ENCODE measurements at places on chromosomes 7 and 10.

DNA sequence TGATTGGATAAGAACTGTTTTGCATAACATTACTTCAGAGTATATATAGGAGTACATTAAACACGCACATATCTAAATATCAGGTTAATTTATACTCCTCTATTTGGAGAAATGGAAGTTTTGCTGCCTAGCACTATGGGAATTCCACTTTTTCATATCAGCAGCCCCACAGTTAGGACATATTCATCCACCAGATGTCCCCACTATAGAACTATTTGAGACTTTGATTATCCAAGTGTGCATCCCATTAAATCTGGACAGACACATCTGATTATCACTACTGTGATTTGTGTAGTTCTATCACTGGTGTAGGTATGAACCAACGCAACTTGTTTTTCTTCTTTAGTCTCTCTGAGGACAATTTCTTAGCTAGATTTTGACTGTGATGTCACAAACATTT is 345.7 kb downstream of the THSD7A start:
- no peak for DNase-seq

DNA sequence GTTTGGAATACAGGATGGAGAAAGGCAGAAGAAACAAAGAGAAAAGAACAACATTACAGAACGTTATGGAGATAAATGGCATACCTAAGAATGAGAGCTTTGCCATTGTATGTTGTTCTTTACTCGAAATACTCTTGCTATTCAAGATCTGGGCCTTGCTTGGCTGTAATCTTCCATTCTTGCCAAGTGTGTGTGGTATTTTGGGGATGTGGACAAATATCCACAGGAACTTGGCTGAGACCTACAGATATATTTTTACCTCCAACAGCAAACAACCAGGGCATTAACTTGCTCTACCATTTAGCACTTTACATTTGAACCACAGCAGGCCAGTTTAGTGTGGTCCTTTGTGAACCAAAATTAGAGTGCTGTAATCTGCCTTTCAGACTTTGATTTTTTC is 76.3 kb downstream of the DKK1 start:
- DNase-seq, result no peak

DNA sequence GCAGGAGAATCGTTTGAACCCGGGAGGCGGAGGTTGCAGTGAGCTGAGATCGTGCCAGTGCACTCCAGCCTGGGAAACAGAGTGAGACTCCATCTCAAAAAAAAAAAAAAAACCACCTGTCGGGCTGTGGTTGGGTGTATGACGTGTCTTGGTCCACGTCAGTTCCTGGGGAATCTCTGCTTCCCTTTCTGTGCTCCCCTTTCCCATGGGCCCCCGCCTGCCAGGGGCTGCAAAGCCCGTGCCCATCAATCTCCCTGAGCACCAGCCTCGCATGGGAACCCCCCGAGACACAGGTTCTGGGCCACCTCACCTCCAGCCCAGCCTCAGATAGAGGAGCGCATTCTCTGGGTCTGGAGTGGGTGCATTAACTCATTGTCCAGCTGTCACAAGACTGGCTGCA is 2.3 kb upstream of the SH2B2 start:
- peak; percentile 31 for DNase-seq

DNA sequence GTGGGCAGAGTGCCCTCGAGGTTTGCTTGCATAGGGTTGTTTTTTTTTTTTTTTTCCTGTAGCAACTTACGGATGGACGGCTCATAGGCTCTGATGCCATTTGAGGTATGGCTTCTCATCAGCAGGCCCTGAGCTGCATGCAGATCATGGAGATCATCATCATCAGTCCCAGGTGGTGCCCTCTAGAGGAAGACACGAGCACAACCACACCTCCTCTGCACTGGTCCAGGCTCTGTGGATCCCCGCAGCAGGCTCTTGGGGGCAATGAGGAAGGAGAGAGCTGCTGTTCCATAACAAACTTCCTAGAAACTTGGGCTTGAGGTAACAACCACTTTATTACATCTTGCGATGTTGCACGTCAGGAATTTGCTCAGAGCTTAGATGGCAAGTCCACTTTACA is 132.7 kb upstream of the CXCL12 start:
- no peak for DNase-seq

- no peak for DNase-seq
These were observed 610.6 kb upstream of the FOXK1 start for GRCh38 chr7:4071370-4072058.

GRCh38 chr10:8037941-8038894 is 16.3 kb upstream of the GATA3 start:
- peak; percentile 16 for DNase-seq

DNA sequence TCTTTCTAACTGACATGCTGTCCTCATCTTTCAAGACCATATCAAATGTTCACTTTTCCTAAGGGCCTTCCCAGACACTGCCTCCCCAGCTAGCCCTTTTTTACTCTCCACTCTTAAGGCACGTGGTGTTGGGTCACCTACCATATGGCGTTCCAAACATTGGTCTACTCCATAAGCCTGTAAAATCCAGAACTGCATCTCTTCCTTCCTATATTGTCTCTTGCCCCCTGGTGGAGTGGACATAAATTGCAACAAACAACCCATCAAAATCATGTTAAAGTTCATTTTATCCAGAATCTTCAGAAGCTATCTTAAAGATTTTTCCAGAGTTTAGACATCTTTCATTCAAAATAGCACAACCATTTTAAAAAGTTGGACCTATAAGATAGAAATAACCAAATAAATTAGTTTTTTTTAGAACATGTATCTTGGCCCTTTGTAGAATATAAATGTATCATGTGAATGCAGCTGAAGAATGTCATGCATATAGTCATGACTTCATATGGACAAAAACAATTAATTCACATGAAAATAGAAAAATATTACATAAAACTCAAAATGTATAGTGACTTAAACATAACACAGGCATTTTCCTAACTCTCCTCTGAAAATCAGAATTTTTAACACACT is 180.6 kb upstream of the CHRM2 start:
- DNase-seq, result no peak

GRCh38 chr7:138352570-138353461 is 107.2 kb upstream of the TRIM24 start:
- DNase-seq, result no peak

DNA sequence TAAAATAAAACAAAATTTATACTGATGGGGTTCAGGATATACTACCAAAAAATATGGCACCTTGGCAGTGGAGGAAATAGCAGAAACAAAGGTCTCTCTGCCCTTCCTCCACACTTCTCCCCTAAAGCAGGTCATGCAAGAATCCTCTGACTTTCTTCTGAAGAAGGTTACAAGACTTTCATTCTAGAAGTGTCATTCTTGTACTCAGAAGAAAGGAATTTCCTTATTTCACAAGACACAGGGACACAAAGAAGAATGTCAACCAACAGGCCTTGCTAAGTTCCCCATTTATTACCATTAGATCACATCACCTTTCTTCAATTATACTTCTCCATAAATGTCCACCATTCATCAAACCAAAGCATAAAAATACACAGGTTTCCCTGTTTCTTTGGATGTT is 470.2 kb downstream of the PAXIP1 start:
- DNase-seq, result no peak

GRCh38 chr10:93481637-93482144 is 443 bp downstream of the MYOF start:
- DNase-seq, result no peak

GRCh38 chr10:119315128-119316001 is 108.0 kb downstream of the GRK5 start:
- peak; percentile 14 for DNase-seq

- DNase-seq, result no peak
These were observed 41.6 kb downstream of the PDSS1 start for GRCh38 chr10:26739071-26739631.

- no peak for DNase-seq
These were observed 34.0 kb downstream of the BRI3 start for GRCh38 chr7:98315318-98315993.

GRCh38 chr10:12062754-12063482 is 5.8 kb upstream of the DHTKD1 start:
- no peak for DNase-seq

DNA sequence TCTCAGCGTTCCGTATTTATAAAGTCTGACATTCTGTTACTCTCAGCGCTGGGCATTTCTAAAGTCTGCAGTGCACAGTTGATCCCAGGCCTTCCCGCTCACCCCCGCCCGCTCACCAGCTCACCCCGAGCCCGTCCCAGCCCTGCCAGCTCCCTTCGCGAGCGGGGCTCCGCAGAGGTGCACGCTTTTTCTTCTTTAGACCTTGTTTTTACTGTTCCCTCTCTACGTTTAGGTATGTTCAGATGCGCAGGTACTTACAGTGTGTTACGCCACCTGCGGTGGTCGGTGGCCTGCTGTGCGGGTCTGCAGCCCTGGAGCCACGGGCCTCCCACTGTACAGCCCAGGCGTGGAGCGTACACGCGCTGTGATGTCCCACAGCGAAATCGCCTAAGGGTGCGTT is 28.8 kb downstream of the NKX6-2 start:
- DNase-seq, result no peak

GRCh38 chr7:577741-578370 is 58.2 kb upstream of the PDGFA start:
- no peak for DNase-seq

DNA sequence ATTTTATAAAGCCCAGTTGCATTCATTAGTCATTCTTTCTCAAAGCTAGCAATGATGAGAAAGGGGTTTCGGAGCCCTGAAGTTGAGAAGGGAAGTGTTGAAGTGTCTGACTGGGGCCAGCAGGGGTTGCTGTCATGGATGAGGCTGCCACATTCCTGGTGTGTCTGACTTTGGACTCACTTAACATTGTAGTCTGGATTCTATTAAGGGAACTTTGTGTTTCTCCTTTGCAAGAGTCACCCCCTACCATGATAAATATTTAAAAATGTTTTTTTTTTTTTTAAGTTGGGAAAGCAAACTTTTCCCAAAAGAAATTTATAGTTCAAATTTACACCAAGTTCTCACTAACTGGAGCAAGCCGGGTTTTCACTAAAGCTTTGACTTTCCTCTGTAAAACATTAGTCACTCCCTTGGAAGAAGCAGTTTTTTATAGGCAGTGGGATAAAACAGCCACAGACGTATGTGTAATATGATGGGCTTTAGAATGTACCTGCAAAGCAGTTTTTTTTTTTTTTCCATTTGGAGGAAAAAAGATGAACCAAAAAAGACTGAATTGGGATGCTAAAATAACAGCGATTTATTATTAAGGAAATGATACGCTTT is 243.6 kb downstream of the TWIST1 start:
- DNase-seq, result no peak

DNA sequence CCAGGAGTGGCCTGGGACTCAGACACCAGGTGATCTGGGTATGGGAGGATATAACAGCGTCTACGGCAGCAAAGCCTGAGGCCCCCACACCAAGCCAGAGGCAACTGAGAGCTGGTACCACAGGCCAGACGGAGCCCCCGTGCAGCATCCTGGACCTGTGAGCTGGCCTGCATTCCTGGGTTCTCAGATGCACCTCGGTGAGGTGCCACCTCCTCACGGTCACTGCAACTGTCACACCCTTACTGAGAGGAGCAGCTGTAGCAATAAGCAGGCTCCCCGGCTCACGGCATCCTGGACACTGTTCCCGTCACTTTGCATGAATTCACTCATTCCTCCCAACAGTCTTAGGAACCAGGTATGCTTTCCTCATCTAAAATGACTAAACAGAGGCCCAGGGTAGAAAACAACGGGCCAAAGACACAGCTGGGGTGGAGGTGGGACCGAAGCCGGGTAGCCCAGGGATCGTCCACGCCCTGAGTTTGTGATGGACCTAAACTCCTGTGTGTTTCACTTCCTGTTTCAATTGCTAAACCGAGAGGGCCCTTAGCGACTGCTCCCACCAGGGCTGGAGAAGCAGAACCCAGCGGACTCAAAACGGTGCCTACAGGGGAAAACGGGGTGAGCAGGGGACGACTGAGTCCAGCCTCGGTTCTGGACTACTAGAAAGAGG is 98.7 kb downstream of the CTBP2 start:
- DNase-seq, result no peak

- DNase-seq, result no peak
These were observed 41.3 kb downstream of the INHBA start for GRCh38 chr7:41661596-41661995.

DNA sequence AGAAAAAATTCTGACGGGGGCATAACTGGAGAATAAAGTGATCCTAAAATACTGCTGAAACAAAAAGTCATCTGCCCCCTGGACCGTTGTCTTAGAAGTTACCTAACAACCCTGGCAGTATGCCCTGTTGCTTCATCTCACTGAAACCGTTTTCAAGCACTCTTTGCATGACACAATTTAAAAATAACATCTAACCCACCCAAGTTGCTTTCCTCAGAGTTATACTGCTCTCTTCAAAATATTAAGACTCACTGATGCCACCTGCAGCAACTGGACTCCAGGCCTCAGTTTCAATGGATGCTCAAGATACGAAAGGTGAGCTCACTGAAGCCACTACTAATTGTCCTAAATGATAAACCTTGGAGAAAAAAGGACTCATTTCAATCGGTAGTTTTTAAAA is 57.4 kb downstream of the CDK6 start:
- DNase-seq, result no peak

DNA sequence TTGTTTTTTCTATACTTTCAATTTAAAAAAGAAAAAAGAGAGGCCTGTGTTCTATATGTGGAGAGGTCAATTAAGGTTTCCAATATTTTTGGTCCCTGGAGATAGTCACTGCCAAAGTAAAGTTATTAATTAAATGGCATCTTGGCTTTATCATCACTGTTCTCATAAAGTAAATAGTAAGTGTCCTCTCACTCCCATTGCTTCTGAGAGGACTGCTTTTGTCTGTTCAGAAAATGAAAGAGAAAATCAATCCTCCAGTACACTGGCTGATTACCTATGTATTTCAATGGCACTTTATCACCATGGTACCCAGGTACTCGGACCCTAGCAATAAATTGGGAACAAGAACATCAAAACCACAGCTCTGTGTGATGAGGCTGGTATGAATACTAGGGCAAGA is 94.0 kb downstream of the RNLS start:
- DNase-seq, result no peak

DNA sequence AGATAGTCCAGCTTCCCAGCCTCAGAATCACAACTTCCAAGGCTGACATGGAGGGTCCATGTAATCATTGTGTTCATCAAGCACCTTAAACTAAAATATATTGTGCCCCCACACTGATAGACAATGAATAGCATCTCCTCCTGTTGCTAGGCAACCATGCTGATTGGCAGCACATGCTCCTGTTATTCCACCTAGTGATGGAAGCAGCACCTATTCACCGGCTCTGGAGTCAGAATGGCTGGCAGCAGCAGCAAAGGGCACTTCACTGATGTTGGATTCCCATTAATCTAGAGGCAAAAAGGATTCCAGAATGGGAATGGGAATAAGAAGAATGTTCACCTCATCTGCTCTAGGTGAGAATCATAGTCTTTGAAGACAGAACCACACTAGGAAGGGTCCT is 55.0 kb downstream of the RELN start:
- DNase-seq, result no peak
